ENCODE measurements at places on chromosomes 4 and X.

- DNase-seq, result no peak
Measured at GRCh38 chr4:73698217-73698616, 42.2 kb upstream of the CXCL8 start.

- no peak for DNase-seq
Measured at GRCh38 chr4:181161669-181162068, 1081.5 kb upstream of the TENM3 start.

DNA sequence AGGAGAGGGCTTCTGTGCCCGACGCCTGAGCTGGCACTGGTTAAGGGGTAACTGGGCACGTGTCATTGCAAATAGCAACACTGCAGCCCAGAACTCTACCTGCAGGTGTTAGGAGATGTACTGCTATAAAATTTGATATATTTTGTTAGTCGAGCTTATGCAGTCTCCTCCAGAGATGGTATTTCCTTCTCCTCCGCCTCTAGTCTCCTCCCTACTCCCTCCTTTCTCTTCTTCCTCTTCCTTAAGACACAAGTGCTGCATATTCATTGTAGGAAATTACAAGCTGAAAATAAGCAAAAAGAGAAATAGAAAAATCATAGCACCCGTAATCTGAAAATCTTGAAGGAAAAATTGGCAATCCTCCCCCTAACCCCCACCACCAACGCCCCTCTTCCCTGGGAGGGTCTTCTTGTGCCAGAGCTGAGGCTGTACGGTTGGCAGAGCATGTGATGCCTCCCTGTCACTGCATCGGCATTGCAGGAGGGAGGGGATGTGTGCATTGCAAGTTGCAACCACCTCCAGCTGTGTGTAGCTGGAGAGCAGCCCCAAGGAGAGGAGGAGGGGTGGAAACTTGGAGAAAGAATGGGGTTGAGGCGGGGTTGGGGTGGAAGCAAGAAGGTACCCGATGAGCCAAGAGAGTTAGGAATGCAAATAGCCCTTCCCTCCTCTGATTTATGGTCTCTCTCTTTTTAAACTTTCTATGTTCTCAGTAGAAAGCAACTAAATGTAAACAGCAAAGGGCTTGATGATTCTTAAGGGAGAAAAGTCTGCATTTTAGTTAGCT is 48.3 kb upstream of the MND1 start:
- peak; percentile 81 for DNase-seq

GRCh38 chrX:46325312-46325877 is 219.8 kb downstream of the ZNF674 start:
- DNase-seq, result no peak

DNA sequence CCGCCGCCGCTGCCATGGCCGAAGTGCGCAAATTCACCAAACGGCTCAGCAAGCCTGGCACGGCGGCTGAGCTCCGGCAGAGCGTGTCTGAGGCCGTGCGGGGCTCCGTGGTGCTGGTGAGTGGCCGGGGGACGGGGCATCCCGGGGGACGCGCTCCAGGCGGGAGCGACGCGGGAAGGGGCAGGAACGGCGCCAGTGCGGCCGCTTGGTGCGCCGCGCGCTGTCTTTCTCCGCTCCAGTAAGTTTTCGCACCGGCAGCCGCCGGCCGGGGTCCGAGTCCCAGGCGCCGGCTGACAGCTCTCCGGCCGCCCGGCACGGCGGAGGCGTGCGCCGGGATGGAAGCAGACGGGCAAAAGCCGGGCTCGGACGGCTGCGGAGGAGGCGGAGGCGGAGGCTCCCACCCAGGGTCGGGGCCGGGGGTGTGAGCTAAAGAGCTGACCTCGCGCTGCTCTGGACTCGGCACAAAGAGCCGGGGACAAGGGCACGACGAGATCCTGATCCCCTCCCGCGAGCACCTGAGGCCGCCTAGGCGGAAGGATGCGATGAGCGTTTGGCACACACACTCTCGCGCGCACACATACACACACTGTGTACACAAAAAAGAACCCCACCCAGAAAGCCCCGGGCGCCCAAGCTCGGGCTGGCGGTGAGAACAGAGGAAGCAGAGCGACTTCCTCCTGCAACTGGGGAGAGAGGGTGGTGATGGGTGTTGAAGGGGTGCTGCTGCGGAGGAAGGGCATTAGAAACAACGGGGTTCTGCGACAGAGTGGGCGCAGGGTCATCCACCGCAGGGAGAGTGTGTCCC is 545 bp downstream of the DOCK11 start:
- no peak for DNase-seq

DNA sequence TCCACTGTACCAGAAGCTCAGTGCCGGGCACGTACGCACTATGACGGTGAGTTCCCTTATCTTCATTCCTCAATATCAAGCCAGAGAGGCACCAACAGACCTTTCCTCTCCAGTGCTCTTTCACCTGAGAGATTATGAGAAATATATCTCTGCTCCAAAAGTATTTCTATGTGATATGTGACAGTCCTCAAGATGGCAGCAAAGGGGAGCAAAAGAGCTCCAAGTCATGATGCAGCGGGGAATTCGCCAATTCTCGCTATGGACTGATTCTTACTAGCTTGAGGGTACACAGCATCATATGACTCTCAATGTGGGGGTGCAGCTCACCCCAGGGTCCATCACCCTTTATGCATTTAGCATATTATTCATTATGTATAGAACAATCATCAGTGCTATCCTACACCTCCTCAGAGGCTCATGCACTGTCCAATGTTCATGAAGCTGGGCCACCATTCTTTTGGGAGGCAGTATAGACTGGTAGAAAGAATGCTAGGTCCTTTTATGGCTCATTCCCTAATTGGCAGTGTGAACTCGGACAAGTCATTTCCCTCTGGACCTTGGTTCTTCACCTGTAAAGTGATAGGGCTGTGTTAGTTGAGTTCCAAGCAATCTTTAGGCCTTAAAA is 12.8 kb upstream of the IQSEC2 start:
- no peak for DNase-seq

- peak; percentile 7 for DNase-seq
Measured at GRCh38 chr4:159142241-159142640, 39.4 kb downstream of the RAPGEF2 start.

- DNase-seq, result no peak
Measured at GRCh38 chr4:89275587-89275986, 32.0 kb downstream of the GPRIN3 start.

DNA sequence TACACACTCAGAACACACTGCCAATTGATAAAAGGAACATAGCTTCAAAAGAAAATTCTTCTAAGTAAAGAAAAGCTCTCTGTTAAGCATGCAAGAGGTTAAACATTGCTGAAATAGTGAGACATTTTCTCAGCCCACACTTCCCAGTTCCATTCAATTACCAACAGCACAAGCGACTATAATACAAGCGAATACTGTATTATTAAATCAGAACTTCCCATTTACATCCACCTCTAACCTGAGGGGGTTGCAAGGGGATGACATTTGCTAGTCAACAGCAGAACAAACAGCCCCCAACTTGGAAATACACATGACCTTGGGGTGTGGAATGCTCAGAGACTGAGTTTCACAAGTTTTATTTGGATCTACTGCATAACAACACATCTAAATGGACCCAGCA is 1.1 kb downstream of the FSTL5 start:
- no peak for DNase-seq

DNA sequence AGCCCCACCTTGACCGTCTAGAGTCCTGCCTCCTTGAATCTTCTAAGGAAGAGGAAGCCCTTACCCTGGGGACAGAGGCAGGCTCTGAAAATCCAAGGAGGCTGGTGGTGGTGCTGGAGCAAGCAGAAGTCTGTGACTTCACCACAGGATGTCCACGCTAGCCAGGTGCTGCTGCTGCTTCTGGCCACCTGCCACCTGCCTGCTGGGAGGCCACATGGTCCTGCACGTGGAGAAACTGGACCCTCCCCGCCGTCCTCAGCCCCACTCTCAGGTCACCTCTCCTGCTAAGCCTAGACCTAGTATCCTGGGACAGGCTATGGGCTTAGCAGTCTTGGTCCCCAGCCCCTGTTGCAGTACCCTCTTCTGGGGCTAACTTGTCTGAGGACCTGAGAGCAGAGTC is 15.8 kb downstream of the TMEM31 start:
- no peak for DNase-seq

DNA sequence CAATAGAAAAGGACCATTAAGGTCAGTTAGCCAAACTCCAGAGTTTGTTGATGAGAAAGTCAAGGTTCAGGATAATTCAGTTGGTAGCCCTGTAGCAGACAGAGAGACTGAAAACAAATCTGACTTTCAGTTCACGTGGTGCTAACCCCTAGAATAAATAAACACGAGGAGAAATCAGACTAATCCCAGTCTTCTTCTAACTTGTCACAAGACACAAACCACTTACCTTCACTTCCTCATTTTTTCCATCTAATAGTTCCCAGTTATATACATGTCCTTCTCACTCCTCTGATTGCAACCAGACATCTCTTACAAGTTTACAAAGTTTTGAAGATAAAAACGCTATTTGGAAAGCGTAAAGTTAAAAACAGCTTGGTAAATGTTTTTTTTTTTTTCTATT is 7.7 kb downstream of the TLR7 start:
- DNase-seq, result no peak

GRCh38 chr4:184684491-184685189 is 35.1 kb downstream of the PRIMPOL start:
- DNase-seq, result no peak

DNA sequence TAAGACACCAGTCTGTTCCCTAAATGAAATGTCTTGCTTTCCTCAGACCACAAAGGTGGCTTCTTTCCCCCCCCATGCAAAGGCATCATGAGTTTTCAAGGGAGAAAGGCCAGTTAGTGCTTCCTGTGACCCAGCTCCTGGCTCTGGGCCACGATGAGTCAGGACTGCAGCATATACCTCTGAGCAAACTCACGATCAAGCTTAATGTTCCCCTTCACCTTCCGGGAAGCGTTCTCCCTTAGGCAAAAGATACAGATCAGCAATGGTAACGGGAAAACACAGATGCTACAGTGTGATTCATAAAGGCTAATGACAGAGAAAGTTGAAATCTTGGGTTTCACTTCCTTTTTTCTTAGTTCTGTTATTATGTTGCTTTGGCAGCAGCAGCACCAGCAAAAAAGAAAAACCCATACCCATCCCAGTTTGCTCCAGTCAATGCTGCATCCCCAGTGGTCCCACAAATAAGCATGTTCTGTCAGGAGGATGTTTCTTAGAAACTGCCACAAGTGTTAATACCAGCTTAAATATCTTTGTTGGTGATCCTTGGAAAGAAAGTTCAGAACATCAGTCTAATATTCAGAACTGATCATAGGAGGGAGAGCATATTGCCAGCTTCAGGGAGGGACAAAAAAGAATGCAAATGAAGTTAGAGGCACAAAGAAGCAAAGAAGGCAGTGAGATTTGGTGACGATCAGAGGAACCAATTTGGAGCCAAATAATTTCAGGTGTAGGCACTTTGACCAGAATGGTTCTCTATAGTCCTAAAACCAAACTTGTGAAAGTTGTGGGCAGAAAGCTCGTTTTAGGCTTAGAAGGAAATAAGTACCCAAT is 41.2 kb downstream of the LONRF3 start:
- no peak for DNase-seq

DNA sequence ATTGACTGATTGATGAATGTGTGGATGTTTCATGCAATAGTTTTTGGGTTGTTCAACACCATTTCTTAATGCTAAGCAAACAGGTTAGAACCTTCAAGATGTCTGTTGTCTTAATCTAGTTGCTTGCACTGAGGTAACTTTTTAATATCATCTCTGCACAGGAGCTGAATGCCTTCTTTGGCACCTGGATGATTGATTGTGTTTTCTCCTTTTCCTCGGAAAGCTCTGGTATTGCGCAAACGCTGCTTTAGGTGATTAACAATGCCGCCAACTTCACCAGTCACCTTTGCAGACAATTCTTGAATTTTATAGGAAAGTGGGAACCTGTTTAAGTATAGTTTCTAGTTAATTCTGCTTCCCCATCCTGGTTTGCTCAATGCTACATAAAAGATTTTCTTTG is 48.2 kb downstream of the RTL9 start:
- no peak for DNase-seq

- DNase-seq, result no peak
Measured at GRCh38 chrX:129981200-129981553, 1.3 kb upstream of the BCORL1 start.

- no peak for DNase-seq
Measured at GRCh38 chrX:37787423-37787869, 7.6 kb downstream of the CYBB start.

DNA sequence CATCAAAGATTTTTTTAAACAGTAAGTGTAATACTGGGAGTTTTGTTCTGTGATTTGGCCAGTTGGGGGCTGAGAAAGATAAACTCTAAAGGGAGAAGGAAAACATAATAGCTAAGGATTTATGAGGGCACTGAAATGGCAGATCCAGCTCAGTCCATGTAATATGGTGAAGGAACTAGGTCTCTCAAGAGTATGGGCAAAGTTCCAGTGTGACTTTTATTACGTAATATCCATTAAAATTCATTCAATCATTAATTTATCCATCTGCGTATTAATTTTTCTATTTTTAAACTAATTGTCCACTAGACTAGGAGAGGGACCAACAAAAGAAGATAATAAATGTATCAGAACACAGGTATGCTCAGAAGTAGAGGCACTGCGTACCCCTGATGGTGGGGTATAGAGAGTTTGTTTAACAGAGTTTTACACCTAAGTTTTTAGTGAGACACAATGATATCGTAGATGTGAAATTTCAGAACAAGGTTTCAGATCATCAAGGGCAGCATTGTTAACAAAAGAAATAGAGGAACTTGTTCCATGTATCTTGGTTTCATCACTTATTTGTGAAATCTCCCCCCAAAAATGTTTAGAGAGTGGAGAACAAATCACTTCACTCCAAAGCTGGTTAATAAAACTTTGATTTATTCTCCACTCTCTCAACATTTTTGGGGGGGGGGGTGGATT is 351.1 kb downstream of the GRXCR1 start:
- no peak for DNase-seq

GRCh38 chrX:24480400-24480865 is 15.3 kb downstream of the PDK3 start:
- DNase-seq, result no peak

DNA sequence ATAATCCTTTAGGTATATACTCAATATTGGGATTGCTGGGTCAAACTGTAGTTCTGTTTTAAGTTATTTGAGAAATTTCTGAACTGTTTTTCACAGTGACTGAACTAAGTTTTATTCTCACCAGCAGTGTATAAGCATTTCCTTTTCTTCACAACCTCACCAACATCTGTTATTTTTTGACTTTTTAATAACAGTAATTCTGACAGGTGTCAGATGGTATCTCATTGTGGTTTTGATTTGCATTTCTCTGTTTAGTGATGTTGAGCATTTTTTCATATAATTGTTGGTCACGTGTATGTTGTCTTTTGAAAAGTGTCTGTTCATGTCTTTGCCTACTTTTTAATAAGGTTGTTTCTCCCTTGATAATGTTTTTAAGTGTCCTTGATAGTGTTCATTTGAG is 112.6 kb downstream of the LINC00632 start:
- no peak for DNase-seq

GRCh38 chr4:100933628-100934027 is 413.7 kb downstream of the PPP3CA start:
- DNase-seq, result no peak

- DNase-seq, result no peak
Measured at GRCh38 chrX:4627414-4627813, 914.0 kb upstream of the PRKX start.

- no peak for DNase-seq
Measured at GRCh38 chrX:69085151-69085550, 80.1 kb downstream of the PJA1 start.

All from skin of body (tissue), 3 donors.